ENCODE measurements at places on chromosomes 11 and 22. TPM values are rescaled to one million over a fixed set of nuclear protein-coding genes. Genes with fewer than 3 reads are reported as not detected.

DNA sequence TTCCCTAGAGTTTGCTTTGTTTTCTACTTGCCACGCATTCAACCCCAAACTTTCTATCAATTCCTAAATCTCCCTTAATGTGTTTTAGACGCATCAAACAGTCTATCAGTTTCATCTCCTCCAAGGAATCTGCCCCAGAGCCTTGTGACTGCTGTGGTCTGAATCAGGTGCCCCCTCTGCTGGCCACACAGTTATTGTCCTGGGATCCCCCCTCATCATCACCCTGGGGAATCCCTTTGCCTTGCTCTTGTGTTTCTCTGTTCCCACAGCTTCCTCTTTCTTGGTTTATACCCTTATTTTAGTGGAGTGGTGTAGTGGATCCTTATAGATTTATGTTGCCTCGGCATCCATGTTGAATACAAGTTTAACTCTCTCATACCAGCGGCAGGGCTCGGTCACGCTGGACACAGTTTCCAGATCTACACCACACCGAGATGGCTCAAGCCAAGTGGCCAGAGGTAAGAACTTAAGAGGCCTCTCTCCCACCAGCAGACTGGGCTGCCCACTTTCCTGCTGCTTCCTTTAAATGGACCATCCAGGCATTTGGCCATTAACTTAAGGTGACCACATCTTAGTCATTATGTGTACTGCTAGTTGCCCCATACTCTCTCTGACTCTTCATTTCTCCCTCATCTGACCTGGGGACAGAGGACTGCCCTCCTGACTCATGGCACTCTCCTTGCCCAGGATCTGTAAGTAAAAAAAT, 8.2 kb downstream of the UPB1 start:
- peak; percentile 64 for DNase-seq

- no peak for DNase-seq
Observed at GRCh38 chr11:12245549-12246016, 131.8 kb upstream of the PARVA start.

The INS gene
- not detected for total RNA-seq

DNA sequence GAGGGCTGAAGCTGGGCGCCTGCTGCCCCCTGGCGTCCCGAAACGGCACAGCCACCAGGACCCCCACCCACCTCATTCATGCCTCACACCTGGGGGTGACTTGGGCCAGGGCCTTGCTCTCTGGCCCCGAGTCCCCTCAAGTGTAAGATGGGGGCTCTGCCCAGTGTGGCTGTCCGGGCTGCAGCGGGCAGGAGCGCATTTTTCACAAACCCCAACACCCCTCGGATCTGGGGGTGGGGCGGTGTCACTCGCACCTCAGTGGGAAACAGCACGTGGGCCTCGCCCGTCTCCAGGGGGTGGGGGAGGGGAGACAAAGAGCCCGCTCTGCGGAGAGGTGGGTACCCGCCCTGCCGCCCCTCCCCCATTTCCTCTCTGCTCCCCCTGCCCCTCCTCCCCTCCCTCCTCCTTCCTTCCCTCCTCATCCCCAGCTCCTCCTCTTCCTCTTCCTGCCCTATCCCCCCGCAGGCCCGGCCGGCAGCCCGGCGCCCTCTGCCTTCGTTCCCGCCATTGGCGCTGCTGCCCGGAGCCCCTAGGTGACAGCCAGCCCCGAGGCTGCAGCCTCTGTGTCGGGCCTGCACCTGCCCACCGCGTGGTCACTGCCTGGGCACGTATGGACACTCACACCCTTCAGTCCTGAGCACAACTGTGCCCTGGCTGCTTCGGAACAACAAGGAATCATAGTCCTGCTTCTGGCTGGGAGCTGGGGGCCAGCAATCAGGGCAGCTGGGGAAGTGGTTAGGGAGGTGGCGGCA, 6.8 kb upstream of the CDKN1C start:
- no peak for DNase-seq

- DNase-seq = no peak
Observed at GRCh38 chr11:2814751-2815150, 70.8 kb downstream of the CDKN1C start.

- DNase-seq = peak; percentile 42
Observed at GRCh38 chr11:31870609-31871309, 59.6 kb upstream of the PAX6 start.

DNA sequence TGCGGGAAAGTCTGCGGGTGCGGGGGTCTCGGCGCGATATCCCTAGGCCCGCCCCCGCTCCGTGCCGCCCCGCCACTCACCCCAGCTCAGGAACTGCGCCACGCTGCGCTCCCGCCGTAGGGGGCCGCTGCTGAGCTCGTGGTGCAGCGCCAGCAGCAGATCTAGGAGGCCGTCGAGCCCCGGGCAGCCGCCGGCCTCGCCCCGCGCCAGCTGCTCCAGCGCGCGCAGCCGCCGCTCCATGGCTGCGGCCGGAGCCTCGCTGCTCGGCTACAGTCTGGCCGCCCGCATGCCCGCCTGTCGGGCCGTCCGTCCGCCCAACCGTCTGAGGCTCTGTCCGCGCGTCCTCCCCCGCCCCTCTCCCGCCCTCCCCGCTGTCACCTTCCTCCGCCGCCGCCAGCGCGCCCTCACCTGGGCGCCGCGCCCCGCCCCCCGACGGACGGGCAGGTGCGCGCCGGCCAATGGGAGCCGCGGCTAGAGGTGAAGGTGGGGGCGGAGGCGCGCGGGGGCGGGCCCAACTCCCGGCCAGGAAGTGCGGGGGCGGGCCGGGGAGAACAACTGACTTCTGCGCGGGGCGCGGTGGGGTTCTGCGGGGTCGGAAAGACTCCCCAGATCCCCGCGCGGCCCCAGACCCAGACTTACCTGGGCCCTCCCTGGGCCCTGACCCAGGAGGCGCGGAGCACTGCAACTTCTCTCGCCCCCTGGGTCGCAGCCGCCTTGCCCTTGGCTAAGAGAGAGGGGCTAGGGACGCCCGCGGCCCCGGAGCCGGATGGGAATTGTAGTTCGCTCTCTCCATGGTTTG, at the start of gene CDC42BPG:
Gene CDC42BPG, minus strand, starts transcription at position 324 of the 799 bp plus-strand sequence. Its CDS starts 84 bp downstream, at position 240.
- peak; percentile 43 for DNase-seq

DNA sequence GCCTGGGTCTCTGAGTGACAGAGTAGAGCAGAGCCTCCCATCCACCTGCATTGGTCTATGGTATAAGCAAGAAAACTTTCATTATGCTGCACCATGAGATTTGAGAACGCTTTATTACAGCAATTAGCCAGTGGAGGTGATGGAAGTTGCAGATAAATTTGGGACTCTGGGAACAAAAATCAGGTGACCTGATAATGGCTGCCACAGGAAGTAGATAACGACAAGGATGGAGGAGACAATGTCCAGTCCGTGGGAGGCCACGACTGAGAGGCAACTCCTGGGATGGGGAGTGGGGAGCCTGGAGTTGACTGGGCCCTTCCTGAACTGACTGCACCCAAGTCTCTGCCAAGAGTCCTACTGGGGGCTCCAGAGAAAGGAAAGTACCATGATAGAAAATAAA, 4.7 kb downstream of the MRGPRD start:
- no peak for DNase-seq

DNA sequence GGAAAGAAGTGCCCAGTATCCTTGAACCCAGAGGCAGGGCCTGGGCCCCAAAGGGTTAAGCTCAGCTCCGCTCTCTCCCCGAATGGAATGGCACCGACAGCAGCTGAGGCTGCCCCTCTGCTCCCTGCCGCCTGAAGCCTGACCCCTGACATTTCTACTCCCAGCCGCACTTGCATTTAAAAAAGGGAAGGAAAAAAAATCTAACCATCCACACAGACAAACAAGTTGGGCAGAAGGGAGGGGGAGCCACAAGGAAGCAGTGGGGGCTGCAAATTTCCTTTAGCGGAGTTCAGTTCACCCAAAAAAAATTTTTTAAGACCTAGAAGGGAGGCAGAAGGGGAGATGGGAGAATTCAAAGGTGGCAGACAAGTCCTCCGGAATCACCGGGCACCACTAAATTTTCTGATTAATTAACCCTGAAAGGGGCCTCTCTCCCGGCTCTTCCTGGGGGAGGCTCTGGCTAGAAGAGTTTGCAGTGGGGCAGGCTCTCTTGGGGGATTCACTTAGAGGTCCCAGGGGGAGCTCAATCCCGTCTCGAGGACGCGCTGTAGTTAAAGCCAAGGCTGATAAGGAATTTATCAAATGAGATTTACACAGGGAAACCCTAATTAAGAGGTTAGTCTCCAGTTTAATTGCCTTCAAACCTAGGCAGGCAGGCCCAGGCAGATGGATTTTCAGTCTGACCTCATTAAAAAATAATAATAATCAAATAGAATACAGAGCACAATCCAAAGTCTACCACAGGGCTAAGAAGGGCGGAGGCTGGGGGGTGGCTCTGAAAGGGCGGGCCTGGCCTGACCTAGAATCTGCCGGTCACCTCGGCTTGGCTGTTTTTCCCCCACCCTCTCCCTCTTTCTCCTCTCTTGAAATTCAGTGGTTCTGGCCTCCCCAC, 25.6 kb downstream of the MN1 start:
- DNase-seq = no peak

The LDHAL6A gene
- not detected for total RNA-seq

The SIK2 gene
- total RNA-seq = 17.3 TPM

GRCh38 chr11:101466352-101466751, 117.5 kb downstream of the TRPC6 start:
- no peak for DNase-seq

The ARHGAP8 gene
- not detected for total RNA-seq

DNA sequence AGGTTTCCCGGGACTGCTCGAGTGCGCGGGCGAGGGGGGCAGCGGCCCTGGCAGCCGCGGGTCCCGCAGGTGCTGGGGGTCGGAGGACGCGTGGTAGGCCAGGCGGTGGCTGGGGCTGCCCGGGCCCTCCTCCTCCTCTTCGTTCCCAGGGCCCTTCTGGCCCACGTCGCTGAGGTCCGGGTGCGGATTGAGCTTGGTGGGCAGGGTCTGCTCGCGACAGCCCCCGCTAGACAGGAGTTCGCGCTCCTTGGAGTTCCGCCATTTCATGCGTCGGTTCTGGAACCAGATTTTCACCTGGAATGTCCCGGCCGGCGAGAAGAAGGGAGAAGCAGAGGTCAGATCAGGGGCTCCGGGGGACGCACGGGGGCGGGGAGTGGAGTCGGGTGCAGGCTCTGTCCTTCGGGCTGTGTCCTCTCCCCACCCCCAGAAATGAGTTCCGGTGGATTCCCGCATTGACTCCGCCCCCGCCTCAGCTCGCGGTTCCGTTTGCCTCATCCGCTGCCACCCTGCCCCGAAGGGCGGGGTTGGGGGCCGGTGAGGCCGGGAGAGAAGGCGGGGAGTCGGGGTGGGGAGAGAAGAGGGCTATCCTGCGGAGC, 3.9 kb downstream of the DBX1 start:
- DNase-seq = no peak

The SLC22A6 gene
- not detected for total RNA-seq

DNA sequence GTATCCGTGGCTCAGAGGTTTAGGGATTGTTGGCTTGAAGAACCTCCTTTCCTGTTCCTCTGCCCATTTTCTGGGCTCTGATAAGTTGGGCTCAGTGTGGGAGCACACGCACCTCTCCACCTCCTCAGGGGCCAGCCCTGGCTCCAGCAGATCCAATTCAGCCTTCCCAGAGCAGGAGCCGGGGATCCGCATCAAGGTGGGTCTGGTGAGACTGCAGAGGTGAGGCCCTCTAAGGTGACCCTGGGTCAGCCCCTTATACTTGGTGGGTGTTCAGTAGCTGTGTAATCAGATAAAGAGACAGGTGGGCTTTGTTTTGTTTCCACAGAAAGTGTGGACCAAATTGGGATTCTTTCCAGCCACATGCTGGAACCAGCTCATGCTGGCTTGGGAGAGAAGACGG, 1466.0 kb downstream of the TBC1D22A start:
- DNase-seq = no peak

GRCh38 chr22:45740236-45740635, 68.6 kb downstream of the ATXN10 start:
- DNase-seq = peak; percentile 40

DNA sequence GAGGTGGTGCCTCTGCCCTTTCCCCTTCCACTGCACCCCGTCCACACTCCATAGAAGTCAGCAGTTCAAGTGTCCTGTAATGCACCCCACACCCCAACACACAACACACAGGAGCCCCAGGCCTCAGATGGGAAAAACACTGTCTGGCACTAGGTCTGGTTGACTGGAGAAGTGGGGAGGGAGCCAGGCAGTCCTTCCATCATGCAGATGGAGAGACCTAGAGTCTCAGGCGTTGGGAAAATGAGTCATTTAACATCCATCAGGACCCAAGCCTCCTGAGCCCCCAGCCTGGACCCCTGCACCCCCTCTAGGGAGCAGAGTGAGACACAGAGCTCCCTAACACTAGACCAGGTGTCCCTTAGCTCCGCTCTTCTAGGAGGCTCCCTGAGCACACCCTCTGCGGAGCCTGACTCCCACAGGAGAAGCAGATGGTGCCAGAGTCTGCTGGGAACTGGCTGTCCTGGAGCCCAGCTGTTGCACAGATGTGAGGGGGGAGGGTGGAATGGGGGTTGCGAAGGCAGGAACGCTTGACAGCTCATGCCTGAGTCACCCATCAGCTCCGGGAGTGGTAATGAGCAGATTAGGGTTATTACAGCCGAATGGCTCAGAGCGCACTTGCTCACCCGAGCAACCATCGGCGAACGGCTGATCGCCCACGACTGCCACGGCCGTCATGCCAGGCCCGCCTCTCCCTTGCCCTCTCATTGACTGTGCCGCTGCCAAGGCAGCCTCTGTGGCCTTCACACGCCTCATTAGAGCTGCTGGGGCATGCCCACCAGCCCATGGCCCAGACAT, 22.1 kb upstream of the SYT7 start:
- peak; percentile 98 for DNase-seq

The RFPL3 gene
- not detected for total RNA-seq

The CARD10 gene
- 3.5 TPM for total RNA-seq

DNA sequence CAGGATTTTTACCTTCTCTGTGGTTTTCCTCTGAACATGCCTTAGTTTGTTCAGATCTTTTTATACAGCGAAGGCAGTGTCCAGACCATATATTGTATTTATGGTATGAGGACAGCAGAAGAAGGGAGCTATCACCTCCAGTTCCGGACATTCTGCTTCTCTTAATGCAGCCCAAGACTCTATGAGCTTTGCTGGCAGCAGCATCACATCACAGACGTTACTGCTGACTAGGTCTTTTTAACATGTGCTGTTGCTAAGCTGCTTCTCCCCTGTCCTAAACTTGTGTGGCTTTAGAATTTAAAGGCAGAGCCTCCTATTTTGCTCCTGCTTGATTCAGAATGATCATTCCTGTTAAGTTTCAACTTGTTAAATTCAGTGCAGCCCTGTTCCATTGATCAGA, 13.4 kb downstream of the MICAL2 start:
- no peak for DNase-seq

The SCGB1A1 gene
- total RNA-seq = not detected

The OR8K5 gene
- total RNA-seq = not detected

The MGAT3 gene
- total RNA-seq = not detected

DNA sequence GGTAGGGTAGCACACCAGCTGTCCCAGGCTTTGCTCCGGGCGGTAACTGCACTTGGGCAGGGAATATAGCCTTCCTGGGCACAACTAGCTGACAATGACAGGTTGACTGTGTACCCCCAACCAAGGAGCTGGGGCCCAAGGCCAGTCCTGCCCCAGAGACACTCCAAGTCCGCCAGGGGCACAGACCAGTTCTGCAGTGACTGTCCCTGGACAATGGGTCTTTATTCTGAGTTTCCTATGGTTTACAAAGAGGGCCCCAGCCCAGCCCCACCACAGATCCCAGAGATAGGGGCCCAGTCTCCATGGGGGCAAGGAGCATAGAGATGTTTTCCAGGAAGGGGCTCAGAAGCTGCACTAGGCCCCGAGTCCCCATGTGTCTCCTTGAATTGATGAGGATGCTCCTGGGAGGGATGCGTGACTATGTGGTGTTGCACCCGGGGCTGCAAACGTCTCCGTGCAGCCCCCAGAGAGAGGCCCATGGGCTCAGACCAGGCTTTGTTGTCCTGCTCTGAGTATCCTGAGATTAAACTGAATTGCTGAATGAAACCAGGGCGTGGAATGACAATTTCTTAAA, 48.4 kb downstream of the CD6 start:
- no peak for DNase-seq

GRCh38 chr22:36653316-36653715, 50.2 kb downstream of the CACNG2 start:
- DNase-seq = no peak

GRCh38 chr11:10022764-10023163, 271.3 kb downstream of the SBF2 start:
- no peak for DNase-seq

Data from RPMI7951 (cell line).